Stimulated activated CD4-positive, alpha-beta T cell treated with anti-CD3 and anti-CD28 coated beads, Interleukin-2, amount 100 ng/mL, for 4 hours (primary cell): ENCODE measurements at places on chromosomes 16 and 17.

DNA sequence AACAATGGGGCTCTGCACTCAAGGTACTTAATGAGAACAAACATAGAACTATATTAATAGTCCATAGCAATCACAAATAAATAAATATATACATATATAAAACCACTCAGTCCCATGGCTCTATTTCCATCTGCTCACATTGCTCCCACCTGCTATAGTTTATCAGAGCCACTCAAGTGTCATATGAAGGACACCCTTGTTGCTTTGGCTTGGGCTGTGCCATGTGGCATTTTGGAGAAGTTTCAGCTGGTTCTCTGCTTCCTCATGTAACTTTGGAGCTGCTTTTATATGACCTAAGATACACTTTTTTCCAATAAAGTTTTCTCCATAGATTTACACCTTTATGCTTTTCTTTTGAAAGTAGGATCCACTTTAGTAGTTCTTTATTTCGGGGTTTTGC, 126.4 kb downstream of the KCNJ2 start:
- no peak for DNase-seq

- peak; percentile 52 for DNase-seq
Observed at GRCh38 chr17:4498461-4499397, at the start of gene SPNS2. Gene SPNS2 (plus strand): TSS chr17:4498881. CDS start chr17:4499048, 167 bp downstream.

DNA sequence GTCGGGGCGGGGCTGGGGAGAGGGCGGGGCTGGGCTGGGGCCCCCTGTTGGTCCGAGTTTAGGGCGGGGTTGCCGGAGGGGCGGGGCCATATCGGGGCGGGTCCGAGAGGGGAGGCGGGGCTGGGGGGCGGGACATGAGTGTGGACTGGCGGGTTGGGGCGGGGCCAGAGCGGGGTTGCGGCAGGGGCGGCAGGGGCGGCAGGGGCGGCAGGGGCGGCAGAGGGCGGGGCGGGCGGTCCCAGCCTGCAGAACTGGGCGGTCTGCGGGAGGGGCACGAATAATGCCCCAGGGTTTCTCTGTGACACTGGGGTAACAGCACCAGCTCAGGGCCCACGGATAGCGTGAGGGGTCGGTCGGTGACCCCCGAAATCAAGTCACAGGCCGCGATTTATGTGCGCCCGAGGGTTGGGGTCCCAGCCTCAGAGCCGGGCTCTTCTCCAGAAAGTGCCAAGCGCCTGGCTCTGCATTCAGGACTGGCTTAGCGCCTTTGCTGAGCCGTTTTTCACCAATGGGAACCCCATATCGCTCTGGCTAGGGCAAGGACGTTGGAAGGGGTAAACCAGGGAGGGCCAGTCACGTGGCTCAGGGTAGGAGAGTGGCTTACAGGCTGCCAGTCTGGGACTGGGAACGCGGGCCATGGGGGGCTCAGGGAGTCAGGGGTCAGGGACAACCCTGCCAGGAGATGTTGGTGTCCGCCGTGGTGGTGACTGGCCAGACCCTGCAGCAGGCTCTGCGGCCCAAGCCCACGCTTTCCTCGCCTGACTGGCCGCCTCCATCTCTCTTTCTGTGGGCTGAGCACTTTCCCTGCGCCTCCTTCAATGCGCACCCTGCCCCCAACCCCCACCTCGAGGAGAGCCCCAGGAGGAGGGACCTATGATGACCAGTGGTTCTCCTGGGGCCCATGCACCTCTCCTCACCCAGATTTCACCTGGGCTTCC, 1.2 kb upstream of the METTL26 start:
- DNase-seq, result peak; percentile 83

DNA sequence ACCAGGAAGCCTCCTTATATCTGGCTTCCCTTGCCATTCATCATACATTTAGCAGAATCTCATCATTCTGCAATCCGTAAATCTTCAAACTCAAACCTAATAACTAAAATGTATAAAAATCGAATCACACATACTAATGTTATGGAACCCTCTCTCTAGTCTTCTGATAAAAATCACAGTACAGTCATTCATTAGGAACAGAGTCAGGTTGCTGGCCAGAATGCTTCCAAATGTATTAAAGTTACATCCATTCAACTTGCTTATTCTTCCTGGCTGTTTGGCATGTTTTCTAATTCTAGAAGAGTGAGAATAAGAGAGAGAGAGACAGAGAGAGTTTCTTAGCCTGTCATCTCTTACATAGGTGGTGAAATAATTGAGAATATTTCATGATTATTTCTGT, 16.5 kb upstream of the RASL10B start:
- DNase-seq, result no peak

DNA sequence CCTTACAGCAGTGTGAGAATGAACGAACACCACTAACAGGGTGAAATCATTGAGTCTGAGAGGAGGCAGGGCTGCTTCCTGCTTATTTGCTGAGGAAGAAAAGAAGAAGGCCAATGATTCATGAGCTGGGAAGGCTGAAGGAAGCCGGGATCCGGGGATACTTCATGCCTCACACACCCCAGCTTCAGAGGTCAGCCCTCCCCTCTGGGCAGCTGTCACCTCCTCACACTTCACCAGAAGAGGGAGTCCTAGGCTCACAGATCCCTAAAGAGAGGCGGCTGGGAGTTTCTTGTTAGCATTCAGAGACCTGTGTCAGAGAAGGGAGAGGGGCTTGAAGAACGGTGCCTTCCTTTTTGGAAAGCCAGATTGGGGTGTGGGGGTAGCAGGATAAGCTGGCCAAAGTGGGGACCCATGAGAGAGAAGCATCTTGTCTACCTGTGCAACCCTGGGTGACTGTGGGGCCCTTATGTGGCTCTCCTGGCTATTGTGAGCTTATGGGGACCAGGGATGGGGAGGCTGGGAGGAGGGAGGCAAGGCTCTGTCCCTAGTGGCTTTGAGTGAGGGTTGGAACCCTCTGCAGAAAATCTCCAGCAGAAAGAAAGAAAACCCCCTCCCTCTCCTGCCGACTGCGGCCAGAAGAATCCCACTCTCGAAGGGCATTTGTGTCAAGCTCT, 94.6 kb downstream of the RGS9 start:
- DNase-seq, result peak; percentile 15

- DNase-seq, result no peak
Observed at GRCh38 chr16:53673189-53673588, 30.5 kb downstream of the RPGRIP1L start.

DNA sequence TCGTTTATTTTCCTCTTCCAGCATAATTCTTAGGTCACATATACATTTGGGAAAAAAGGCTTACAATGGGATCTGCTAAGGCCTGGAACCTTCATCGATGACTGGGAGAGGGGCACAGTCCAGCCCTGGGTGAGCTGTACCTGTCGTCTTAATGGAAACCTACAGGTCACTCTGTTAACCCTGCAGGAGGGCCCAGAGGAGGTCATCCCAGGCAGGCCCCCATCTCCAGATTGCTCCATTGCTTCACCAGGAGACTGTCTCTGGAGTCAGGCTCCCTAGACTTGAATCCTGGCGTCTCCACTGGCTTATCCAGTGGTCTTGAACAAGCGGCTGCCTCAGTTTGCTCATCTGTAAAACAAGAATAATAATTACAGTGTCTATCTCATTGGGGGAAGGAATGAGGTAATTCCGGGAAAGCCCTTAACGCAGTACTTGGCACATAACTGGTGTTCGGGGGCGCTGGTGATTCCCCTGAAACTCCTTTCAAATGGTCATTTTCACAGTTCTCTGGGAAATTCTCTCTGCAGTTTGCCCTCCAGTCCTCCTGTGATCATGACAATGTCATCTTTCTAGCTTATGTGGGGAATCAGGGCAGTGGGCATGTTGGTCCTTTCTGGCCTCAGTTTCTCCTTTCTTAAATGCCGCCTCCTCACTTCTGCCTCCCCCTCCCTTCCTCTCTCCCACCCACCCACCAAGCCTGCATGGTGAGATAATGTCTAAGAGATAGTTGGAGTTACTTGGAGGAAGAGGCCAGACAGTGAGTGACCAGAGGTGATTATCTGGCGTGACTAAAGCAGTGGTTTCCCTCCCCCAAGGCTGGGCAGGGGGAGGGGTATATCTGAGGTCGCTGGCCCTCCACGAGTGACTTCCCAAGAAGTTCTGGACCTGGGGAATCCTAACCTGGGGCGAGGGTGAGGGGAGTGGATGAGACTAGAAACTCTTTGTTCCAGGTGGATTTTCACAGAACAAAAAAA, 31.3 kb upstream of the TAC4 start:
- DNase-seq, result no peak

DNA sequence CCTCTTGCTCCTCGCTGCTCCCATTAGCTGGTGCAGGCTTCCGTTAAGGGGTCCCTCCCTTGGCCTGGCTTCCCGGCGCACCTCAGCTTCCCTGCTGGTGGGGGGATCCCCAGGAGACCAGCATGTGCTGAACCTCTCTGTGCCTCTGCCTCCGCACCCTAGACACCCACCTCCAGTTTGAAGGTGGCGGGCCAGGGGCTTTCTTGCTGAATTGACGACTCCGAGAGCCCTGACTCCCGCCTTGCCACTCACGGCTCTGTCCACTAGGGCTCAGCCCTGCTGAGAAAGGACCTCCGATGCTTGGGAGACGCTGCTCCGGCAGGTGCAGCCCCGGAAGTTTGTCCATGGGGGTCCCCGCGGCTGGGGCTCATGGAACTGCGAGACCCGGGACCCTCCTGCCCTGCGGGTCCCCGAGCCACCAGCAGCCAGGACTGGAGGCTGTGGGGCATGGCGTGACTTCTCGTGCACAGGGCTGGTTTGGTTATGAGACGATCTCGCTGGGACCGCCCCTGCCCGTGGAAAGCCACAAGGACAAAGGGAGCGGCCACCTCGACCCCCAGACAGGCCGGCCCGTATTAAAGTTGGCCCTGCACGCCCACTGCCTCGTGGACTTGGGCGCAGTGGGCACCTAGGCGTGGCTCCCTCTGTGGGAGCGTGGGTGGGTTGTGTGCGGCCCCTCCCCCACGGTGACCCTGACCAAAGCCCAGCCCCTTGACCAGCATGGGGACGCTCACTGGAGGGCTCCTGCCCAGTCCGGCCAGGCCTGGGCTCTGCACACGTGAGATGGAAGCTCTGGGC, 8.1 kb downstream of the CHMP6 start:
- no peak for DNase-seq

DNA sequence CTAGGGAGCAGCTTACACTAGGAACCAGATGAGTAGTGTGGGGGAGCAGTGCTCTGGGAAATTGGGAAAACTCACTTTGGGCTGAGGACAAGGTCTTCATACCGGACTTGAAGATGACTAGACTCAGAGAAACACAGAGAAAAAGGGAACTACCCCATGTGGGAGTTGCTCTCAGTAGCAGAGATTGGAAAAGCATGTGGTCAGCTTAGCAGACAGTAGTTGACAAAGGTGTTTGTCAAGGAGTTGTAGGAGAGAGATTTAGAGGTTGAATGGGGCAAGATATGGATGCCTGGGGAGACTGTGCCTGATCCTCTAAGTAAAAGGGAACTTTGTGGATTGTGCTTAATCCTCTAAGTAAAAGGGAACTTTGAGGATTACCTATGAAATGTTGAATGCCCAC, 194.5 kb upstream of the COX10 start:
- no peak for DNase-seq

DNA sequence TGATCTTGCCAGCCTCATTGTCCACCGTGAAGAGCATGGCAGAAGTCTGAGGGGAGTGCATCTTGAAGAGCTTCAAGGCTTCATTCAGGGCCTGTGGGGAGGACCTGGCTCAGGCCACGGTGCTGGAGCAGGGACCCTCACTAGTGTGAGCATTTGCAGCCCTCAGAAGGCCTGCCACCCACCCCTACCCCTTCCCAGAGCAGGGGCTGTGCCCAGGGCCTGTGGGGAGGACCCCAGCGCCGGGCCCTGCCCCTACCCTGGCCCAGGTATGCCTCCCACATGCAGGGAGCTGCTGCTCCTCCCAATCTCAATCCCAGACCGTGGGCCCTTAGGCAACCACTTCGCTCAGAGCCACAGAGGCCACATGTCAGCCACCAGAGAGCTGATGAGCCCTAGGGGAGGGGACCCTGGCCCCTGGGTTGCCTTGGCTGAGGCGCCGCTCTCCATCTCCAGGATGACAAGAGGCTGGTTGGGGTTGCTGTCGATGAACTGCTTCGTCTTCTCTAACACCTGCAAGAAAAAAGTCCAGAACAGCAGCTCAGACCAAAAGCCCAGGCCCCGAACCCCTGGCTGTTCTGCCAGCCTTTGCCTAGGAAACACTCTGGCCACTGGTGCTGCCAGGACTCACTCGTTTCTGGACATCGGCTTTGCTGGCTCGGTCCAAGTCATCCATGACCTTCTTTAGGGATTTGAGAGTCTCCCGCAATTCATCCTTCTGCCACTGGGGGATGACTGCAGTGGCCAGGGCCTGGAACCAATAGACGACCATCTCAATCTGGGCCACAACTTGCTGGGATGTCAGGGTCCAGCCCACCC, 1.8 kb upstream of the EXOSC6 start:
- peak; percentile 9 for DNase-seq

GRCh38 chr16:78102122-78102660, 2.7 kb downstream of the WWOX start:
- no peak for DNase-seq

DNA sequence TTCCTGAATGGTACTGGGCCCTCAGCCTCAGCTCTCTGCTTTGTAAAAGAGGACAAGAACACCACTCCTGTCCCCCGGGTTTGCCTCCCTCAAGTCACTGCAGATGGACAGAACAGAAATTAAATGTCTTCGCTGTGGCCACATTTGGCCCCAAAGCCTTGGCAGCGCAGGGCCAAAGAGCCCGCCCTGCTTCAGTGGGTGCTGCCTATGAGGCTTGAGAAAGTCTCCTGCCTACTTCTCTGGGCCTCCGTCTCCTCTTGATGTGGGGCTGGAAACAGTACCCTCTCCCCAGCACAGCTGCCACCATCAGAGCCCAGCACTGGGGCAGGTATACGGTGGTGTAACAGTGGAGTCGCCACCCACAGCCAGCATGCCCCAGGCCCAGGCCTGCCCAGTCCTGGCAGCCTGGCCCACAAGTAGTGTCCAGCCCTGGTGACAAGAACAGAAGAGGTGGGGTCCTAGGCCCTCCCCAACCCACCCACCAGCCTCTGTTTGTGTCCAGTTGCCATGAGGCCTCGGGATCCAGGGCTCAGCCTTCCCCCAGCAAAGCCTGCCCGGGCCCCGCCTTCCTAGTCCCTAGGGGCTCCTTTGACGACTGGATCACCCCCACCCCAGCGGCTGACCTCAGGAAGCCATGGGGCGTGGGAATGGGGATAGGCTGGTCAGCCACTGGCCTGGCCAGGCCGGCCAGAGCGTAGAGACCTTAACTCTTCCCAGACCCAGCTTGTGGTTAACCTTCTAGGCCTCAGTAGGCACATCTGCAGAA, 3.9 kb upstream of the TPPP3 start:
- DNase-seq, result no peak

- DNase-seq, result peak; percentile 8
Observed at GRCh38 chr16:20383106-20384029, 21.2 kb downstream of the PDILT start.

DNA sequence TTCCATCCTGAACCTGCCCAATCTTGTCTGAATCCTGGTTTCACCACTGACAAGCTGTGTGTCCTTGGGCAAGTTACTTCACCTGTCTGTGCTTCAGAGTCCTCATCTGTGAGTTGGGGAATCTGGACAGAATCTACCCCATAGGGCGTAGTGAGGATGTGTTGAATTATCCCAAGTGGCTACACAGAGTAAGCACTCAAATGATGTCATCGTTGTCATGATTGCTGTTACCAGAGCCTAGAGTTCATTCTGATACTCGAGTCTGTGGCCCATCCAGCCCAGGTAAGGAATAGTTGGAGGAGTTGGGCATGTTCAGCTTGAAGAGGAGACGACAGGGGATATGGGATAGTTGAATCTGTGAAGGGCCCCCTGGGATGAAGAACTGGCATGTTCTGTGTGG, 45.9 kb downstream of the MAPT start:
- no peak for DNase-seq

GRCh38 chr17:80737106-80738019, 192.7 kb downstream of the RPTOR start:
- no peak for DNase-seq
